H1 (cell line): ENCODE measurements at places on chromosomes 13 and 19. TPM values are rescaled to one million over a fixed set of nuclear protein-coding genes. Genes with fewer than 3 reads are reported as not detected.

Gene ZNF763
- 1.7 TPM in 2 replicates for total RNA-seq

Gene SELENOV
- 8.4 and 11.0 TPM in 2 replicates for total RNA-seq

Gene RASL11A
- total RNA-seq, result 6.8 and 7.9 TPM in 2 replicates

Gene KISS1R
- 2.3 and 2.6 TPM in 2 replicates for total RNA-seq

Gene FOXA3
- 20.2 and 21.7 TPM in 2 replicates for total RNA-seq

Gene XPO4
- 33.3 and 35.5 TPM in 2 replicates for total RNA-seq

Gene ARL11
- total RNA-seq, result 0.40 and 0.52 TPM in 2 replicates

DNA sequence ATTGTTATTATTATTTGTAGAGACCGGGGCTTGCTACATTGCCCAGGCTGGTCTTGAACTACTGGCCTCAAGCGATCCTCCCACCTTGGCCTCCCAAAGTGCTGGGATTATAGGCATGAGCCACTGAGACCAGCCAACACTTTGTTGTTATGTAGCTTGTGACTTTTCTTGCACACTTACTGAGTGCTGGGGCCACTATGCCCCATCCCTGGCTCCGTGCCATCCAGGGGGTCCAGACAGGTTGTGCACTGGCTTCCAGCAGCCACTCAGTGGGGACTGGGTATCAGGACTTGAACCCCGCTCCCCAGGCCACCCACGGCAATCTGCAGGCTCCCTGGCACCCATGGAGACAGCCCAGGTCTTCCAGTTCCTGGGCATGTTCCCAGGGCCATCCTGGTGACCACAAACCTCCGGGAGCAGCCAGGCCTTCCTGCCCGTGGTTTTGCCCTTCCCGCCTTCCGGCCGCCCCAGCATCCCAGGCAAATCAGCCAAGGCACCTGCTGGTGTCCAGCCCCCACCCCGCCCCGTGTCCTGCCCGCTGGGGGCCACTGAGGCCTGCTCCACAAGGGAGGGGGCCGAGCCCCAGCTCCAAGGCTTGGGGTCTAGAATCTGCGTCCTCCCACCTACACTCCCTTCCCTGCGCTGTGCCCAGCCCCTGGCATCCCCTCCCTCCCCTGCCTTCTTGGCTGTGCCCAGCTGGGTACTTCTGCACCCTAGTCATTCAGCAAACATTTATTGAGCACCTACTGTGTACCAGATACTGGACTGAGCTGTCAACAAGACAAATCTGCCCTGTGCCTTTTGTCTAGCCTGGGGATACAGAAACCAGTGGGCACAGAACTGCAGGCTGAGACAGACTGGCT, 23.7 kb upstream of the SEMA6B start:
- no peak for DNase-seq

GRCh38 chr13:69585656-69586055, 522.0 kb upstream of the ATXN8OS start:
- DNase-seq, result no peak

GRCh38 chr13:32039528-32039927, 8.0 kb downstream of the FRY start:
- DNase-seq, result no peak

DNA sequence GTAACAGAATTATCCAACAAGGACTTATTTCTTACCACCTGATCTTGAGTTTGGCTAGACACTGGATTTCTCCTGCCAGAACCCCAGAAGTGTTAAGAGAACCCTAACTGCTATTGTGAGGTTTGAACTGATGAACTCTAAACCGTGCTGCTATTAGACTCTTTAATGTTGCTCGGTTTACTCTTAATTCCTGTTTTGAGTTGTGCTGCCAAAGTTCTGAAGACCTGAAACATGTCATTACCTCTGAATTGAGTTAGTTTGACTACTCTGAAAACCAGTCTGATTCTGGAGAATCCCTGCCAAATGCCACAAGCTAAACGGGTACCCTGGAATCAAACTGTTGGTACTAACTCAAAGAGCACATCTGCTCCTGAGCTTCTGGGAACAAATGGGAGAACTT, 215.5 kb downstream of the KLF12 start:
- no peak for DNase-seq

GRCh38 chr13:49272296-49272695, 24.6 kb downstream of the CDADC1 start:
- no peak for DNase-seq

DNA sequence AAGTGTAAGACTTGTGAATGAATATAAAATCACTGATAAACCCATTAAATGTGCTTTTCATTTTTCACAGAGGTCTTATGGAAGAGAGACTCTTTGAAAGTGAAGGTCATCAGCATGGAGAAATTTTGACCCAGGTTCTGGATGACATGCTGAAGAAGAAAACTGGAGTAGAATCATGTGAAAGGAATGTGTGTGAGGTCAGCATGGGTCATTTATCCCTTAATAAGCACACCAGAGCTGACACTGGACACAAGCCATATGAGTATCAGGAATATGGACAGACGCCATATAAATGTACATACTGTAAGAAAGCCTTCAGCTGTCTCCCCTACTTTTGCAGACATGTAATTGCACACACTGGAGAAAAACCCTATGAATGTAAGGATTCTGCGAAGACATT, 29.0 kb downstream of the ZNF20 start:
- no peak for DNase-seq

DNA sequence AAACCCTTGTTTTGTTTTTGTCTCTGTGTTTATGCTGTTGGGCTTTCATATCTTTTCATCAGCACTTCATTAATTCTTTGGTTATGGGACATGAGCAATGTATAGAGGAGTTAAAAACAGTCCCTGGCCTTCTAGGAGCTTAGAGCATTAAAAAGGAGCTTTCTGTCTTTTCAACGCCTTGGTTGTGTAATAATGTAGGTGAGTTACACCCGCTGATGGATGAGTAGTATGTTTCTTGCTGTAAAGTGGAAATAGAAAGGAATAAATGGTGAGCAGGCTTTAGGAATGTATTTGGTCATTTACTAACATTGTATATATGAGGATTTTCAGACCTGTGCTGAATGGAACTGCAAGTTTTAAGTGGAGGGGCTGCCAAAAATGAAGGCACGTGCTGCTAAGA, 121.5 kb upstream of the RNF113B start:
- DNase-seq, result no peak

- DNase-seq, result no peak
Observed at GRCh38 chr13:99911965-99912566, 59.5 kb downstream of the ZIC5 start.

GRCh38 chr19:10961073-10961860, 437 bp downstream of the SMARCA4 start:
- no peak for DNase-seq

DNA sequence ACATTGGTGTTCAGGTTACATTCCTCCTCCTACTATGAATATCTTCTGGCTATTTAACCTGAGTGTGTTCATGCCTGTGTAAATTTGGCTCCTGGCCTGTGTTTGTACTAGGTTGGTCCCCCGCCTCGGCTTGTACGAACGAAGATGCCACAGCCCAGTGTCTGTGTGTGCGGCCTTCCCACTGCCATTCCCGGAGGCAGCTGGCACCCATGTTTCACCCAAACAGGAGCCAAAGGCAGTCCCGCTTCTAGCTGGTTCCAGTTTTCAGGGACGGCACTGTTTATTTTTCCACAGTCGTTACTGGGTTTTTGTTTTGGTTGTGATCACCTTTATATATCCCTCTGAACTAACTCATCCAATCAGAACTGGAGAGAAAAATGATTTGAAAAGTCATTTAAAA, 102.5 kb upstream of the ZNF536 start:
- no peak for DNase-seq

DNA sequence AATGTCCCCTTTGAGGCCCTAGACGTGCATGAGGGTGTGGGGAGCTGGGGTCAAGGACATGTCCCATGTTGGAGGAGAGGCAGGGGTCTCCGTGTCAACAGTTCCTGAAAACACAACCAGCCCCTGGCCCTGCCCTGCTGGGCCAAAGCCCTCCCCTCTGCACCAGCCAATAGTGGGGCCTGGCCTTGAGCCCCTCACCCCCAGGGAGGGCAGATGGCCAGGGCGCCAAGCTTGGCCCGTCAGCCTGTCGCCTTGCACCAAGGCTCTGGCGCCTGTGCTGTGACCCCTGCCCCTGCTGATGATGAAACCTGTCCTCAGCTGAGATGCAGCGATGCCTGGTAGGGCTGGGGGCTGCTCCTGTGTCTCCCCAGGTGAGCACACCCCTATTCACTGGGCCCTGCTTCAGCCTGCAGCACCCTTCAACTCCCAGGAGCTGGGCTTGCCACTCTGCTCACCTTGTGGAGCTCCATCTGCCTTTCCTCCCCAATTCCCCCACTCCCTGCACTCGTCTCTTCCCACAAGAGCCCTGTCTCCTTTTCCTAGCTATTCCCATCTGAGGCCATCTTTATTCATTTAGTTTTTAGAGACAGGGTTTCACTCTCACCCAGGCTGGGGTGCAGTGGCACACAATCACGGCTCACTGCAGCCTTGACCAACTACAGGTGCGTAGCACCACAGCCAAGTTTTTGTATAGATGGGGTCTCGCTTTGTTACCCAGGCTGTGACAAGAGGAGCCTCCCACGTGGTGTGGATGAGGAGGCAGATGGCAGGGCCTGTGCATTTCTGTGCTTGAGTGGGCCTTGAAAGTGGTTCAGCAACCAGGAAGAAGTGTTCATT, 2.1 kb upstream of the HAMP start:
- no peak for DNase-seq

DNA sequence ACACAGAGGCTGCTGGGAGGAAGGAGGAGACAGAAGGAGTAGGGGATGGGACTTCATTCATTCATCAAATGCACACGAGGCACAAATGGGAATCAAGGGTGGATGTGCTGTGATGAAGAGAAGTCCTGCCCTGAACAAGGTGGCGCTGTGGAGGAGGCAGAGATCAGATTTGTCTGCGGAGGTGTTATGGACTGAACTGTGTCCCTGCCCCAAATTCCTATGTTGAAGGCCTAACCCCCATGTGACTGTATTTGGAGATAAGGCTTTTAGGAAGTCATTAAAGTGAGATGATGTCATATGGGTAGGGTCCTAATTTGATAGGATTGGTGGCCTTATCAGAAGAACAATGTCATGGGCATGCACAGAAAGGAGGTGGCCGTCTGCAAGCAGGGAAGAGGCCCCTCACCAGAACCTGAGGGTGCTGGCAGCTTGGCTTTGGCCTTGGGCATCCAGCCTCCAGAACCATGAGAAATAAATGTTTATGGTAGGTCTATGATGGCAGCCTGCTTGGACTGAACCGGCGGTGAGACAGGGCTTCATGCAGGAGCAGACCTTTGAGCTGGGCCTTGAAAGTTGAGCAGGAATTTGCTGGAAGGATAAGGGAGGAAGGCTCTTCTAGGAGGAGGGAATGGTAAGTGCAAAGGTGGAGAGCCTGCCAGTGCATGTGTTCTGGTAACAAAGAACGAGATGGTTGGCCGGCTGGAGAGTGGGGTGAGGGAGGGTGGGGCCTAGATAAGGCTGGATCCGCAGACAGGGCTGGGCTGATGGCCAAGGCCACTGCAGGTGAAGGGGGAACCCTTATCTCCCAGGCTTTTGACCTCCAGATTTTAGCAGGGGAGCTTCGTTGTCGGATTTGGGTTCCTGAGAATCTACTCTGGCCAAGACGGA, 2.7 kb upstream of the CEBPA start:
- DNase-seq, result no peak

- no peak for DNase-seq
Observed at GRCh38 chr19:30371960-30372824, at the start of gene ZNF536. Gene ZNF536 (plus strand): TSS chr19:30372384. CDS start chr19:30443563, 71,179 bp downstream.

- no peak for DNase-seq
Observed at GRCh38 chr19:3631053-3631861, 4.7 kb upstream of the CACTIN start.

- DNase-seq, result no peak
Observed at GRCh38 chr19:40685563-40685962, 4.9 kb downstream of the NUMBL start.

DNA sequence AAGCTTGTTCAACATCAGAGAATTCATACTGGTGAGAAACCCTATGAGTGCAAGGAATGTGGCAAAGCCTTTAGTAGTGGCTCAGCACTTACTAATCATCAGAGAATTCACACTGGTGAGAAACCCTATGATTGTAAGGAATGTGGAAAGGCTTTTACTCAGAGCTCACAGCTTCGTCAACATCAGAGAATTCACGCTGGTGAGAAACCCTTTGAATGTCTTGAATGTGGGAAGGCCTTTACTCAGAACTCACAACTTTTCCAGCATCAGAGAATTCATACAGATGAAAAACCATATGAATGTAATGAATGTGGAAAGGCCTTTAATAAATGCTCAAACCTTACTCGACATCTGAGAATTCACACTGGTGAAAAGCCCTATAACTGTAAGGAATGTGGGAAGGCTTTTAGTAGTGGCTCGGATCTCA, 25.2 kb downstream of the ZNF383 start:
- no peak for DNase-seq

GRCh38 chr13:23901365-23901764, 4.1 kb upstream of the C1QTNF9B start:
- DNase-seq, result no peak

DNA sequence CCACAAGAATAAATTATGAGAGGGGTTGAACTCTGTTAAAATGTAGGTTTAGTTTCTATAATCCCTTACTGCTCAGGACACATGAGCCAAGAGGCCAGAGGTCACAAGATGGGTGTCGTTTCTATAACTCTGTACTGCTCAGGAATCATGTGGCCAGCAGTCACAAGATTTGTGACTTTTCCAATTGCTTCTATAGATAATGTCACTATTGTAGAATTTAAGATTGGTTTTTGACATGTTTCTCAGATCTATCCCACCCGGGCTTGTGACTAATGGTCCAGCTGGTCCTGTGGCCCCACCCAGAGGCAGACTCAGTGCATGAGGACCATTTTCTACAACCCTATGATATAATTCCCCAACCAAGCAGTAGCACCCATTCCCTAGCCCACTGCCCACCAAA, 662.0 kb upstream of the KLF12 start:
- no peak for DNase-seq
